ENCODE measurements at places on chromosomes 5 and 9.

DNA sequence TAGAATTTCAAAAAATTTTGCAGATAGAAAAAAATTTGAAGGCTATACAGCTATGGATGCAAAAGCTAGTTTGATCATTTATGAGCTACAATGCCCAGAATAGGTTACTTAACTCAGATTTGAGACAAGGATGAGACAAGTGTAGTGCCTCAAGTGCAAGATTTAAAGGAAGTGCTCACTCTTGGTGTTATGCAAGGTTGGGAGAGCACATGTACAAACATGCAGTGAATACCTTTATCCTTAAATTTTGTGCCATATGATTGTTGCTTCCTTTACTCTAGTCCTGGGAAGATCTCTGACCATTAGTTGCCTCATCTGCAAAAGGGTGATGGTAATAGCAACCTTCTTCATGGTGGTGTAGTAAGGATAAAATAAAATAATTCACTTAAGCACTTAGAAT, 31.7 kb upstream of the PPP2R2B start:
- DNase-seq, result no peak

DNA sequence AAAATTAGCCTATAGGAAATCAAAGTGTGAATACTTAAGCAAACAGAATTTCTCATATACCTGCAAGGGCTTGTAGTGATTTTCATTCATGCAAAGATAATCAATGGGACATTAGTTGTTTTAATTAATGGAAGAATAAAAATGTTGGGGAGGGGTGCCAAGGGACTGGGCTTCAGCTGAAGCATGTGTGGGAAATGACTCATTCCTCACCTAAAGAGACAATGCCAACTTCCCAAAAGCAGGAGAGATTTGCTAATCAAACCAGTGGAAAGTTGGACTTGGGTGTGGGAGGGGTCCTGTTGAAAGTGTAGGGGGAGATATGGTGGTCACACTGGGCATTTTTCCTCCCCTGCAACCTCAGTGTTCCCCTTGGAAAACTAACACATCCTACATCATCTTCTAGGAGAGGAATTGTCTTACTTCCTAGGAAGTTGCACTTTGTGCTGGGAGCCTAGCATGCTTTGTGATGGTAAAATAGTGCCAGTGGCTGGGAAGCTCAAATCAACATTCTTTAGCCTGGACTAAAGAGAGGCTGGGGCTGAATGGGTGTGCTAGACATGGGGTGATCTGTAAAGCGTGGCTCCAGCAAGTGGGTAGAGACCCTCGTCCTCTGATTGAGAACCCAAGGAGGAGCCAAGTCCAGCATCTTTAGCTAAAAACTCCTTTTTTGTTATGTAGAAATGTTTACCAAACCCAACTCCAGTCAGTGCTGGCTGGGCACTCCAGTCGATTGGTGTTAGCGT, 6.4 kb upstream of the LHX2 start:
- no peak for DNase-seq

GRCh38 chr5:90861843-90862586, 303.4 kb downstream of the ADGRV1 start:
- no peak for DNase-seq

GRCh38 chr5:22542340-22542739, 310.8 kb downstream of the CDH12 start:
- DNase-seq, result no peak

DNA sequence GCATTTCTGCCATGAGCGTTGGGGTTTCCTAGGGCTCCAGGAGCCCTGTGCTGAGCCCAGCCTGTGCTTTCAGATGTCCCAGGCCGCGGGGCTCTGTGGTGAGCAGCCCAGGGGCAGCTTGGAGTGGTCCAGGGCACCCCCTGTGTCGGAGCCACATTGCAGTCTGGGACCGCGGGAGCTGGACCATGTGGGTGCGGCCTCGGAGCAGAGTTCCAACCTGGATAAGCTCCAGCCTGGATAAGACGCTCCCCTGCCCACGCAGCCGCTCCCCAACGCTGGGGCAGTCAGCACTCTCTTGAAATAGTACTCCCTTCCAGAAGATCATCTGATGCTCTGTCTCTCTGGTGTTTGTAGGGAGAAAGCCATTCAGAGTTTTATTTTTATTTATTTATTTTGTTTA, 111.1 kb downstream of the WNK2 start:
- DNase-seq, result no peak

GRCh38 chr9:93826209-93826608, 128.9 kb downstream of the BARX1 start:
- peak; percentile 25 for DNase-seq

DNA sequence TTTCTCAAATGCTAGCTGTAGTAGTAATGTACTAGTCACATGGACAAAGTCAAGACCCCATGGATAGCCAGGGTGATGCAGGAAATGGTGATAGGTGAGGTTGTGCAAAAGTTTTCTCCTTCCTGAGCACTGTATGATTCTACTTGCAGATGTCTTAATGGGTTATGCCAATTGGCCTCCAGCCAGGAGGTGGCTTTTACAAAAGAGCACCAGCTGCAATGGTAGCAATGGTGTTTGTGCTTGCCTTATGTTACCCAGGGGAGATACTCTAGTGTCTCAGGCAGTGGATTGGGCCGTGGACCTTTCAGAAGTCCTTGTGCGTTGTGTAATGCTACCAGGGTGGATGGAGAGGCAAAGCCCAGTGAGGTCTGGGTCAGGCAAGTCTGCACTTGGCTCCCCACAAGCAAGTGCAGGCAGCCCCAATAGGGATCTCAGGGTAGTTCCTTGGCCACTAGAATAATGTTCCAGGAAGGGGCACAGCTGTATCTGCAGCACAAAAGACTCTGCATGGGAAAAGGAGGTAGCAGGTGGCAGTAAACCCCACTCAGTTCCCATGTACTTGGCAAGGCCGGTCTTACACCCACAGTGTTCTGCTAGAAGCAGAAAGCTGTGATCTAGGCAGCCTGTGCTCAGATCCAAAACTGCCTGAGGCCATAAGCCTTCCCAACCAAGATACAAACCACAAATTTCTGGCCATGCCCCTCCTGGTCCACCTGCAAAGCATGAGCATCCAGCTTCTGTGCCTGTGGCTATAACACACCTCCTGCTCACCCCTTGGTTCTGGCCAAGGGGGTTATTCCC, 46.4 kb upstream of the EDIL3 start:
- no peak for DNase-seq

DNA sequence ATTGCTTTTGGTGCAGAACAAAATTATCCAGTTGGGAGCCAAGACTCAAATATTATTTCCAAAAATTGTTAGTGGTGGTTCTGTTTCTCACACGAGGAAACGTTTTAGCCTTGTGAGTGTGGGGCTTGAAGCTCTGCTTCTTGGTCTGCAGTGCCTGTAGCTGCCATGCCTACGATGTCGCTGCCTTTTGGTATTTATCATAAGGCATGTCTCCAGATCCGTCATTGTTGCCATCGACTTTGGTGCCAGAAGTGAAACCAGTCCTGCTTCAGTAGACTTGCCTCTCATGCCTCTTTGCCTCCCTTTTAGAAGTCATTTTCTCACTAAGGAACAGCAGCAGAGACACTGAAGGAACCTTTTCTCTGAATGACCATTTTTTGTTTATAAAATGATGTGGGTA, 29.7 kb upstream of the CATSPER3 start:
- no peak for DNase-seq

- DNase-seq, result no peak
These were observed 20.3 kb downstream of the OSTF1 start for GRCh38 chr9:75108571-75108970.

DNA sequence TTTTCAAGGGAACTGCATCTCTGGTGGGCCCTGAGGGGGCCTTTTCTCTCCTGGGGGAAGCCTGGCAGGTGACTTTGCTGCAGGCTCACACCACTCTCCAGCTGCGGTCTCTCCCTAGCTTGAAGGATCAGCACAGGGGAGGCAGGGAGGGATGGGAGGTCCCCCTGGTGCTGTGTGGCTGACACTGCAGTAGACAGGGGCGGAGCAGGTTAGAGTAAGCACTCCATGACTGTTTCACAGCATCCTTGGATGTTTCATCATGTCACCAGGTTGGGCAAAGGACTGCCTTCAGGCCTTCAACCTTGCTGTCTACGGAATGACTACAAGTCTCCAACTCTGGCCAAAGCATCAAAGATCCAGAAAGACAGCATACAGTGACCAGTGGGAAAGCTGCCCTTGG, 470.7 kb downstream of the CDK5RAP2 start:
- DNase-seq, result no peak

GRCh38 chr5:11611011-11611410, 293.2 kb downstream of the CTNND2 start:
- DNase-seq, result no peak

GRCh38 chr5:54159153-54159892, 151.1 kb downstream of the ARL15 start:
- DNase-seq, result no peak

DNA sequence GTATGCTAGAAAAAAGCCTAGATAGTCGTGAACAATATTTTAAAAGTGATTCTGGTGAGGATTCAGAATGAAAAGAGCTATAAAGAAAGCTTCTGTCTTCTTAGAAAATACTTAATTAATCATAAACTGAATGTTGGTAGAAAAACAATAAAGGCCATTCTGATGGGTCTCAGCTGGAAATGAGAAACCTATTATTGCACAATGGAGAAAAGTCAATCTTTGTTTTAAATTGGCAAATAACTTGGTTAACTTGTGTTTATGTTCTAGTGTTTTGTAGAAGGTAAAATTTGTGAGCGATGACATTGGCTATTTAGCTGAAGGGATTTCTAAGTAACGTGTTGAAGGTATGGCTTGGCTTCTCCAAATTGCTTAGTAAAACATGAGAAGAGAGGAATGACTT, 74.1 kb upstream of the TMED7 start:
- no peak for DNase-seq

DNA sequence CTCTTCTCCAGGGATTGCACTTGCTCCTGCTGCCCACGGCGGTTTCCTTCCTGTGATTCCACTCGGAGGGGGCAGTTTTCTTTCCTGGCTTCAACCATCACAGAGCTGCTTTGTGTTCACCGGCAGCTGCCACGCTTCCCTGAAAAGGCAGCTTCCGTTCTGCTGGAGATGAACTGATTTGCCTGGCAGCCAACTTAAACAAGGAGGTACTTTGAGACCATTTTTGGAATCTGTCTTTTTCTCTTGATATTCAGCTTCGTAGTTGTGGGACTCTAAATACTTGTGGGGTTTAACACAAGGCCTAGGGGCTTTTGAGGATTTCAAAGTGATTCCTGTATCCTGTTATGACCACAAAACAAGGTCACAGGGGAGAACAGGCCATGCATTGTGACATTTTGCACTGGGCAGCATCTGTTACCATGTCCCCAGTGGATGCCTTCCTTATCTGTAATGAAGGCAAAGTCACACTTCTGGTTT, 192.0 kb downstream of the MTRR start:
- no peak for DNase-seq

- DNase-seq, result no peak
These were observed 617.9 kb downstream of the BNC2 start for GRCh38 chr9:16252616-16253015.
